ENCODE measurements at places on chromosomes 3 and 15.

- DNase-seq = no peak
Measured at GRCh38 chr3:151093905-151094304, 8.4 kb downstream of the MED12L start.

DNA sequence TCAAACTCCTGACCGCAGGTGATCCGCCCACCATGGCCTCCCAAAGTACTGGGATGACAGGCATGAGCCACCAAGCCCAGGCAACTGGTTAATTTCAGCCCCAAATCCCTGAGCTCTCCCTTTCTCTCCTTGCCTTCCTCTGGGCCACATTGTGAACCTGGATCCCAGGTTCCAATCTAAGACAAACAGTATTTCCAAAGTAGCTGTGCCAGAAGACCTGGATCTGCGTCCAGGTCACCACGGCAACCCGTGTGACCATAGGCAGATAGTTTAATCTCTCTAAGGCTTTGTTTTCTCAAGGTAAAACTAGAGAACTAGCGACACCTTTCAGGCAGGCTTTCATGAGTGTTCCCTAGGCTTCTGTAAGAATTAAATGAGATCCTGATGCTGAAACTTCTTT, 5.9 kb upstream of the RBPMS2 start:
- DNase-seq = no peak

GRCh38 chr3:38453075-38453912, at the start of gene ACVR2B:
TSS of gene ACVR2B (plus strand) at chr3:38453890. CDS start at chr3:38454323, 433 bp downstream.
- DNase-seq = peak; percentile 4

DNA sequence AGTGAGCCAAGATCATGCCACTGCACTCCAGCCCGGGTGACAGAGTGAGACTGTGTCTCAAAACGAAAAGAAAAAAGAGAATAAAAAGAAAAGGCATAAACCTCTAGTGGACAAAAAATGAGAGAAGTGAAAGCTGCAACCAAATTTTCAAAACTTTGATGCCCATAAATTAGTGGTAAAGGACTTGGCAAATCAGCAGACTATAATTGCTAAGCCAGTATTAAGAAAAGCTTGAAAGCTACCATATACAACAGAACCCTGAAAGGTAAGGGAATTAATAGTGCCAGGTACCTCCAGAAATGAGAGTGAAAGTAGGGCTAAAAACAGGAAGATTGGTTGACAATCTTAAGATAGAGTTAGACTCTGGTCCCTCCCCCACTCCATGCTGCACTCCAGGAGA, 32.9 kb upstream of the SLC22A13 start:
- no peak for DNase-seq

- DNase-seq = no peak
Measured at GRCh38 chr3:128610451-128611070, 40.1 kb downstream of the RPN1 start.

DNA sequence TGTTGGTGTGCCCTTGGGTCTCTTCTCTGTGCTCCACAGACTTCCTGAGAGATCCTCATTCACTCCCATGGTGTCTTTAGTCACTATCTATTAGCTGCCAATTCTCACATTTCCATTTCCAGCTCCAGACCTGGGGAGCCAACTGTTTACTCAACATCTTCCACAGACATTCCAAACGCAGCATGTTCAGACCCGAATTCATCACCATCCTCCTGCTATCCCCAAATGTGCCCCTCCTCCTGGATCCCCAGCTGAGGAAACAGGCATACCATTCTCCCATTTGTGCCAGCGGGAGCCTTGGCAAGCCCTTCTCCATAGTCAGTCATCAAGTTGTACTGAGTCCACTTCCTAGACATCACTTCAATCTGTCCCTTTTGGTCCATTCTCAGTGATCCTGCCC, 67.1 kb downstream of the TAMM41 start:
- no peak for DNase-seq

DNA sequence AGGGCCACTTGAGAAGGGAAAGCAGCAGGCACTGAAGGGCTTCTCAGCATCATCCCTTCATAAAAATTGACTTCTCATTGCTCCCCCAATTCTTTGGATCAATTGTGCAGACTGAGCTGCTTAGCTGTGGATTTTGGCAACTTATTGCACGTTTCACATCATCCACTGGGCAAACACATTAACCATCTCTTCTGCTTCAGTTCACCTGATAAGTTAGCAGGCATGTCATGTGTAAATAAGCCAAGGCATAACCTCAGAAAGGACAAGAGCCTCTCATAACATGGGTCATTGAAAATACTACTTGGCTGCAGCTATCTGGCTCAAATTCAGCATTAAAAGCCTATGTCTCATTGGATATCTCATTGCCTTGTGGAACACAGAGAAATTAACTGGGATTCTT, 366.5 kb downstream of the LRRC3B start:
- no peak for DNase-seq

GRCh38 chr3:136465296-136465695, 215.2 kb downstream of the PCCB start:
- DNase-seq = no peak

DNA sequence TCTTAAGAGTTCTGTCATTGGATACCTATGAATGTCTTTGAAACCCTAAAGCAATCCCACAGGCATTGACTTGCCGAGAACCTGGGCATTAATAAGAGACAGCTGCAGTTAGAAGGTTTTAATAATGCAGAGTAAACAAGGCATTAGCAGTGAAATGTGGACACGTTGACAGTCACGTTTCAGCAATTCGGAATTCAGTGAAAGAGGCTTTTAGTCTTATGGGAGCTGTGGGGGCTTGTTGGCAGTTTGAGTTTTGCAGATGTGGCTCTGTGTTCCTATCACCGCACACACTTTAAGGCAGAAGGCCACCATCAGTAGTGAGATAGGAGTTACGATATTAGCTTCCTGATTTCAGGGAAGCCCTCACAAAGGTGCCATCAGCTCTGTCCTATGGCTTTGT, 145.2 kb upstream of the NUDT16 start:
- DNase-seq = peak; percentile 79

DNA sequence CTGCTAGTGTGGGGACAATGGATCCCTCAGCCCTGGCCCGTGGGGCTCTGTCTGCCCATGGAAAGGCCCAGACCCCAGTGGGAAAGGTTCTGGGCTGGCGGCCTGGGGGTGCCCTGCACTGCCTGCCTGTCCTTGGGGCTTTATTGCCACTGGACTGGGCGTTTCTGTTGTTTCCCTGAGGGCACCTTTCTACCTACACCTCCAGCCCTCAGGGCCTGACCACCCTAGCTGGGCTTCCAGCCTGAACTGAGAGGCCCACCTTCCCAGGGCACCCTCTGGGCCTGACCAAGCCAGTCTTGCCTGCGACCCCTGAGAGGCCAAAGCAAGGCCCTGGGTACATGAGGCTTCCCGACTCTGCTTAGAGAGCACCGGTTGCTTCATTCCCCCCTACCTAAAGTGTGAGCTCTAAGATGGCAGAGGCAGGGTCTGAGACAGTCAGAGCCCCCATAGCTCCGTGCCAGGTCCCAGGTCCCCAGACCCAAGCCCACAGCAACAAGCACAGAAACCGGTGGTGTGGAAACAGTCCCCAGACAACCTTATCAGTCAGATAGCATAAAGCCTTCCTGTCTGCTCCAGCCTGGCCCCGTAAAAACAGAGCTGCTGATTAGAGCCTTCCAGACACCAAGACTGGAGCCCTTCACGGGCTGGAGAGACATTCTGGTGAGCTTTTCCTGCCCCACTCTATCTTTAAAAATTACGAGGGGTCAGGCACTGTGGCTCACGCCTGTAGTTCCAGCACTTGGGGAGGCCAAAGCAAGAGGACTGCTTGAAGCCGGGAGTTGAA, 102.8 kb downstream of the CHSY1 start:
- no peak for DNase-seq

- no peak for DNase-seq
Measured at GRCh38 chr15:70672081-70672480, 91.3 kb downstream of the UACA start.

DNA sequence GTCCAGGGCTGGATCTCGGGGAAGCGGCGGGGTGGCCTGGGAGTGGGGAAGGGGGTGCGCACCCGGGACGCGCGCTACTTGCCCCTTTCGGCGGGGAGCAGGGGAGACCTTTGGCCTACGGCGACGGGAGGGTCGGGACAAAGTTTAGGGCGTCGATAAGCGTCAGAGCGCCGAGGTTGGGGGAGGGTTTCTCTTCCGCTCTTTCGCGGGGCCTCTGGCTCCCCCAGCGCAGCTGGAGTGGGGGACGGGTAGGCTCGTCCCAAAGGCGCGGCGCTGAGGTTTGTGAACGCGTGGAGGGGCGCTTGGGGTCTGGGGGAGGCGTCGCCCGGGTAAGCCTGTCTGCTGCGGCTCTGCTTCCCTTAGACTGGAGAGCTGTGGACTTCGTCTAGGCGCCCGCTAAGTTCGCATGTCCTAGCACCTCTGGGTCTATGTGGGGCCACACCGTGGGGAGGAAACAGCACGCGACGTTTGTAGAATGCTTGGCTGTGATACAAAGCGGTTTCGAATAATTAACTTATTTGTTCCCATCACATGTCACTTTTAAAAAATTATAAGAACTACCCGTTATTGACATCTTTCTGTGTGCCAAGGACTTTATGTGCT, 527 bp downstream of the B2M start:
- DNase-seq = no peak

DNA sequence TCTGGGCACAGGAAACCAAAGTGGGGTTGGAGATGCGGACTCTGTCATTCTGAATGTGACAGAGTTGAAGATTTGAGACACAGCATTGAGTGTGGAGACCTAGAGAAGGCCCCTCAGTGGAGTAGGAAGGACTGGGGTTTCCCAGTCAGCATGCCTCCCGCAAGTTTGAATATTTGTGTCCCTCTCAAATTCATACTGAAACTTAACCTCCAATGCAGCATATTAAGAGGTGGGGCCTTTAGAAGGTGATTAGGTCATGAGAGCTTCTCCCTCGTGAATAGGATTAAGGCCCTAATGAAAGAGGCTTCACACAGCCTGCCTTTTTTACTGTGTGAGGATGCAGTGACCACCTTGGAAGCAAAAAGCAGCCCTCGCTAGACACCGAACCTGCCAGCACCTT, 8.0 kb downstream of the HDDC3 start:
- DNase-seq = no peak

- DNase-seq = no peak
Measured at GRCh38 chr15:66743703-66744536, 41.9 kb downstream of the SMAD6 start.

GRCh38 chr3:8733332-8734094, at the start of gene CAV3:
TSS of gene CAV3 (plus strand) at chr3:8733802. CDS start at chr3:8733877, 75 bp downstream.
- DNase-seq = no peak

GRCh38 chr3:169144731-169145130, 518.8 kb downstream of the MECOM start:
- no peak for DNase-seq

GRCh38 chr3:129822241-129822640, 71.3 kb downstream of the TMCC1 start:
- no peak for DNase-seq

- no peak for DNase-seq
Measured at GRCh38 chr3:10746001-10746400, 70.0 kb upstream of the SLC6A11 start.

DNA sequence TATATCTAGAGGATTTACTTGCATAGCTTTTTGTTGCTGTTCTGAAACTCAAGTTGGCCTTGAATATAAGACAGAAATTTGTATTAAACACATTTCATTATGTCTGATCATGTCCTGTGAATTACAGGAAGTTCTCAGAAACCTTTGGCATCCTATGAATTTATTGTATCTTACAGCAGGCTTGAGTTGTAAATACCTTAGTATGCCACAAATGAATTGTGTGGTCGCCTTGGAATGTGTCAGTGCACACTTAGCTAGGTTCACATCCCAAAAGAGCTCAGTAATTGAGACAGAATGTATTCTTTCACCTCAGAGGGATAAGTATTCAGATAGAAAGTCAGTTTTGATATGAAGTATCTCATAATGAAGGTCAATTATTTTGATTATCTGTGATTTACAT, 83.4 kb downstream of the NEK11 start:
- DNase-seq = no peak

DNA sequence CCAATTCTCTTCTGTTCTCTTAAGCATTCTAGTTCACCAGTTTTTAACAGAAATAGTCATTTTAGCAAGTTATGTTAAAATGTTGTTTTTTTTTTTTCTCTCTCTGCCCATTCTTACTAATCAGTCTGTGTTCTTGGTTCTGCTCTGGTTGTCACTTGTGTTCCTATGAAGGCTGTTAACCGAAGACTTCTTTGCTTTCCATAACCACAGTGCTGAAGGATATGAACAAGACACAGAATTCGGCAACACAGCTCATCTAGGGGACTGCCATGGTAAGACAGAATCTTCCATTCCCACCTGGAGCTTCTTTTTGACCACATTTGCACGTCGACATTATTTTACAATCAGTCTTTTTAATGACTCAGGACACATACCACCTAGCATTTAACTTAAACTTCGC, 49.1 kb downstream of the SEMA6D start:
- DNase-seq = no peak

- DNase-seq = no peak
Measured at GRCh38 chr3:11521167-11521566, 122.5 kb downstream of the VGLL4 start.

DNA sequence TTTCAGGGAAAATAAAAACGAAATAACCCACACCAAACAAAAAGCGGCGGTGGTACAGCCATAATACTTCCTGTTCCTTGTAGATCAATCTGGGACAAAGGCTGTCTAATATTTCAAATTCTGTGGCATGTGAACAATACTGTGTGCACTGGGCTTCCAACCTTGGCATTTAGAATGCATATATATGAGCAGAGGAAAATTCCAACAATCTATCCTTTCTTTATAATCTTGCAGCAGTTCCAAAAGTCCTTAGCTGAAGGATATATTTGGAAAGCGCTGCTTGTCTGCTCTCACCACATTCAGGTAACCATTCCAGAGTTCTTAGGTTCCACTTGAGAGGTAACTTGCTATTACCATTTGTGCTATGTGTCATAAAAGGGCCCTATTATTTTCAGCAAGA, 231.8 kb downstream of the RBMS3 start:
- DNase-seq = no peak

GRCh38 chr15:40190591-40190990, 29.7 kb downstream of the BUB1B start:
- no peak for DNase-seq

- DNase-seq = no peak
Measured at GRCh38 chr3:114442246-114442645, 148.4 kb downstream of the TIGIT start.

- no peak for DNase-seq
Measured at GRCh38 chr3:126180477-126181397, at the start of gene ALDH1L1. TSS of gene ALDH1L1 (minus strand) at chr3:126180586. CDS start at chr3:126160979, 19,607 bp downstream.

DNA sequence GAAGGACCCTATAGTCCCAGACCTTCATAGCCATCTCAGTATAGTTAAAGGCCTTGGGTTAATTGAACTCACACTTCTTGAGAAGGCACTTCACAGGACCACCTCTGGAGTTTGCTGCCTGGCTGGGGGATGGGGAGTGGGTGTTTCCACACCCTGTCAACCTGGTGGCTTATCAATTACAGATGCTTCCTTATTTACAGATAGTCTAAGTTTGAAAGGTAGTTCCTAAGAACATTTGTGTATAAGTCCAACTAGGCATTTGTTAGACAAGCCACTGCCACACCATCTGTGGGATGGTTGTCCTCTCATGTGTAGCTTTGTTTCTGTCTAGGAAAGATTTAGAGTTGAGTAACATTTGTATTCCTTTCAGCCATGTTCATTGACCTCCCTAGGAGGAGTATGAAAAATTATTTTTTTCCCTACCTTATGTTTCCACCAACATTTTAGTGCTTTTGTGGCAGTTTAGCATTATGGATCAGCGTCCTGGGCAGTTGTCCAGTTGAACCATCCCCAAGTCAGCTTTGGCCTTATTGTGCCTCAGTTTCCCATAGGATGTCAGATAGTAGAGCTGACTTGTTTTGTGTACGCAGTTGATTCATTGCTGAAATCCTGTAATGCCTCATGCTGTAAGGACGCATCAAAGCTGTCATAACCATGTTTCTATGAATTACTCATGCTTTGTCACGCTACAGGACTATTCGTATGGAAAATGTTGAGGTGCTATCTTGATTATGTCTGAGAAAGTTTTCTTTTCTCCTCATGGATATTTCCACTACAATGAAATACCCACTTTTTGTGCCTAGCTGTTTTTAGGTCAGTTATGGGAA, 21.2 kb upstream of the SIAH2 start:
- DNase-seq = no peak

All from NCI-H1436 treated with DMSO at 0.1 percent for 48 hours (cell line).